ENCODE measurements at places on chromosomes 7 and 10.

DNA sequence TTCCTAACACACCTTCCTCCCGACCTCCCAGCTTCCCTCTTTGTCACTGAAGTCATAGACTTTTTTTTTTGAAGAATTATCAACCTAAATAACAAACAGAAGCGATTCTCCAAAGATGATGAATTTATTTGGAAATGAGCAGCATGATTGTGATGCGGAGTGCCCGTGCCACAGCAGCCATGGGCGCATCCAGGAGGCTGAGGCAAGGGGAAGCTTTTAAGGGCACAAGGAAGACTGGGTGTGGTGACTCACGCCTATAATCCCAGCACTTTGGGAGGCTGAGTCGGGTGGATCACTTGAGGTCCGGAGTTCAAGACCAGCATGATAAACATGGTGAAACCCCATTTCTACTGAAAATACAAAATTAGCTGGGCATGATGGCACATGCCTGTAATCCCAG, 16.2 kb upstream of the GIMAP8 start:
- no peak for DNase-seq

GRCh38 chr10:8677642-8678041, 623.2 kb downstream of the GATA3 start:
- no peak for DNase-seq

GRCh38 chr7:27316311-27316710, 73.7 kb downstream of the EVX1 start:
- no peak for DNase-seq

DNA sequence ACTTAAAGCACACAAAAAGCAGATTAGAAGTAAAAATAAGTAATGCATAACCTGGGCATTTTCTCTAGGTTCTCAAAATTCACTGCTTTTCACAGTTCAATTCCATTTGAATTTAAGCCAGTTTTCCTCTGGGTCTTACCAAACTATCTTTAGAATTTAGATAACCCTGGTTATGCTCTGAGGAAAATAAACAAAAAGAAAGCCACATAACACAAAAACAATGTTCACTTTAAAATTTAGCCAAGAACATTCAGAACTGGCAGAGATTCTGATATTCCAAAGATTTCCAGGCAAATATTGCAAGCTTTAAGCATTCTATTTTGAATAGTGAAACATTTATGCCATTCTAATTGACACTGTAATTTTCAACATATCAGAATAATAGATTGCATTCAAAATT, 50.7 kb upstream of the PRKG1 start:
- no peak for DNase-seq

DNA sequence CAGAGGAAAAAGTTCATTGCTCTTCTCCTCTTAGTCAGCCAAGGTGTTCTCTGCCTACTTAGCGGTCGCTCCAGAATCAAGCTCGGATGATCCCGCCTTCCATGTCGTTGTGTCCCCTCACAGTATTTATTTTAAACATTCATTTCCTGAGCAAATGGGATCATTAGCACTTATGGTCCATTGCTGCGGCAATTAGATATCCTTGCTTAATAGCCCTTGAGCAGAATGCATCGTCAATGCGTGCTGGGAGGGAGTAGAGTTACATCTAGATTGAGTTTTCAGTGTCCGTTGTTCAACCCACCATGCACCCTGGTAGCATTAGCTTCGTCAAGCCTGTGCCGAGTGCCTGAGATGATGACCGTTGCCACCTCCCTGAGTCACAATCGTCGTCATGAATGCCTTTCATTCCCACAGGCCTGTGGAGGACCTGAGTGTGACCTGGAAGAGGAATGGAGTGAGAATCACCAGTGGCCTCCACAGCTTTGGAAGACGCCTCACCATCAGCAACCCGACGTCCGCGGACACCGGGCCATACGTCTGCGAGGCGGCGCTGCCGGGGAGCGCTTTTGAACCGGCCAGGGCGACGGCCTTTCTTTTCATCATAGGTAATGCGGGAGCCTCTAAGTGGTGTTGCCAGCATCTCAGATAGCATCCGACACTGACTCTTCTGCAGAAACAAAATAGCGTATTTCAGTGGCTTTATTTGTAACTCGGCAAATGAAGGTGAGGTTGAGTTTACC, 650.4 kb downstream of the SDK1 start:
- no peak for DNase-seq

- no peak for DNase-seq
Observed at GRCh38 chr7:150787321-150788281, 12.6 kb downstream of the TMEM176B start.

DNA sequence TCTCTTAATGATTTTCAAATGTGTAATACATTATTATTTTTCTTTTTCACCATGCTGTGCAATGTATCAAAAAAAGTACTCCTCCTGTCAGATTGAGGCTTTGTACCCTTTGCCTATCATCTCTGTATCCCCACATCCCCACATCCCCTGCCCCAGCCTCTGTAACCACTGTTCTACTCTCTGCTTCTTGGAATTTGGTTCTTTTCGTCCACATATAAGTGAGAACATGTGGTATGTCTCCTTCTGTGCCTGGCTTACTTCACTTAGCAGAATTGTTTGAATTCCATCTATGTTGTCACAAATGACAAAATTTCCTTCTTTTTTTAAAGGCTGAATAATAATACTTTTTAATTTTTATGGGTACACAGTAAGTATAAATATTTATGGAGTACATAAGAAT, 13.8 kb downstream of the TAF3 start:
- DNase-seq = no peak

DNA sequence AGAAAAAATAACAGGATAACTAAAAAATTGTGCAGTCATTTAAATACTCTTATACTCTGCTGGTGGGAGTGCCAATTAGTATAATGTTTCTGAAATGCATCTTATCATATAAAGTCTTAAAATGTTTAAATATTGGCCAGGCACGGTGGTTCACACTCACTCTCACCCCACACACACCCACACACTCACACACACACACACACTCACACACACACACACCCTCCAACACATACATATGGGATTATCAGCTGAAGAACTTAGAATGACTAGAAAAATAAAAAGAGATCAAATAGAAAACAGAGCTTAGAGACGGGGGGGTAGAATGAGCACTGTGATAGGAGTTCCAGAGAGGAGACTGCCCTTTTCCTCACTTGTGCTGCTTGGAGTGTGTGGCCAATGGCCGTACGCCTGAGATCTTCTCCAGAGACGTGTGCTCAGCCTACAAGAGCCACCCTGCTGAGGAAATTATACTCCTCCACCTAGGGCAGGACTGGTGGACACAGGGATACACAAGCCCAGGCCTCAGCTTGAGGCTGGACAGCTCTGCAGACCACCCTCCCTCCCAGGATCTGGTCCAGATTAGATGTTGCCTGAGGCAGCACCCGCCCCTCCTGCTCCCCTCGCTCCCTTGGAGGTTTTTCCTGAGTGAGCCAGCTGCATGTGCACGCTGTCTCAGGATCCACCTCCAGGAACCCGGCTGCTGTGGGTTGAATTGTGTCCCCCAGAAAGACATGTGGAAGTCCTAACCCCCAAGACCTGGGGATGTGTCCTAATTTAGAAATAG, 26.5 kb upstream of the PRKAG2 start:
- no peak for DNase-seq

GRCh38 chr7:38171623-38172391, 6.2 kb upstream of the STARD3NL start:
- no peak for DNase-seq

GRCh38 chr10:93199191-93199751, 125.6 kb downstream of the CYP26A1 start:
- no peak for DNase-seq
